ENCODE measurements at places on chromosomes 5 and 9.

DNA sequence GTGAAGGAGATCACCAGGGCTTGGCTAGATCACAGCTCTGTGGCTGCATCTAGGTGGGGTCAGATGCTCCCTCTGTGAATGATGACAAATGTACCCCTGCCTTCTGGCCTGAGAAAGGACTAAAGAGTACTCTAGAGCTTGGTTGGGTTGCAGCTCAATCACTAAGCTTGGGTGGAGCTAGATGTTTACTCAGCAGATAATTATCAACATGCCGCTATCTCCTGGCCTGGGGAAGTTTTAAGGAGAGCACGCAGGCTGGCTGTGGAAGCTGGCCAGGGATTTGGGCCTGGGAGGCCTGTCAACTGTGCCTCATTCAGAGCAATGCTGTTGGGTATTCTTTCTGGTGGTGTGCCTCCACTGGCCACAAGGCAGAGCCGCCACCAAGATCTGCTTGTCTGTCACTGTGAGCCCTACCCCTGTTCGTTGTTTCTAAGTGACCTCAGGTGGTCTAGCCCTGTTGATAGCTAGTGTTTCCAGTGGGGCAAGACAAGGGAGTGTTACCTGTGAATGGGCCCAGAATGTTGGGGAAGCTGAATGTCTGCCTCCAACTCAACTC is 181.7 kb downstream of the ADGRV1 start:
- no peak for DNase-seq

DNA sequence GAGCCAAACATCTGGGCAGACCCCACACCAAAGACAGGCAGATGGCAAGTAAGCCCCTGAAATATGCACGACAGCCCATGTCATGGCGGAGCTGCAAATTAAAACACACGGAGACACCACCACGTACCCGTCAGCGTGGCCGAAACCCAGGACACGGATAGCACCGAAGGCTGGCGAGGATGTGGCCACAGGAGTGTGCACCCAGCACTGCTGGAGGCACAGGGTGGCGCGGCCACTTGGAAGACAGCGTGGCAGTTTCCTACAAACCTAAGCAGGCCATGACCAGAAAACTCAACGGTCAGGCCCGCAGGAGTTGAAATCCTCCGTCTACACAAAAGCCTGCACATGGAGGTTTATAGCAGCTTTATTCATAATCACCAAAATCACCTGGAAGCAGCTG is 12.8 kb downstream of the SLC9A3 start:
- DNase-seq, result no peak

DNA sequence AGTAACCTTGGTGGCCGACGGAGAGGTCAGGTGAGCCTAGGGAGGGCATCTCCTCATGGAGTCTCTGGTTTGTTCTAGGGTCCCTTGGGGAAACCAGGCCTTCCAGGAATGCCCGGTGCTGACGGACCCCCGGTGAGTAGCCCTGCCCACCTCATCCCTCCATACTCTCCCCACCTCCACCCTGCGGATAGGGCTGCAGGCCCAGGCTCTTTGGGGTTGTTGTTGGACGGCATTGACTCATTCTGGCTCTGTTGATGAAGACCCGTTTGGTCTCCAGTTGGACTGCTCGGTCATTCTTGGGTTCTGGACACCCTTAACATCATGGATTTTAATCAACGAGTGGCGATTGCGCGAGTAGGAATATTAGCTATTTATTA is 112.3 kb upstream of the FCN2 start:
- no peak for DNase-seq

GRCh38 chr9:137219757-137220316 is 2.2 kb downstream of the RNF208 start:
- no peak for DNase-seq

- DNase-seq, result no peak
Observed at GRCh38 chr9:132357764-132358163, 3.0 kb upstream of the SETX start.

DNA sequence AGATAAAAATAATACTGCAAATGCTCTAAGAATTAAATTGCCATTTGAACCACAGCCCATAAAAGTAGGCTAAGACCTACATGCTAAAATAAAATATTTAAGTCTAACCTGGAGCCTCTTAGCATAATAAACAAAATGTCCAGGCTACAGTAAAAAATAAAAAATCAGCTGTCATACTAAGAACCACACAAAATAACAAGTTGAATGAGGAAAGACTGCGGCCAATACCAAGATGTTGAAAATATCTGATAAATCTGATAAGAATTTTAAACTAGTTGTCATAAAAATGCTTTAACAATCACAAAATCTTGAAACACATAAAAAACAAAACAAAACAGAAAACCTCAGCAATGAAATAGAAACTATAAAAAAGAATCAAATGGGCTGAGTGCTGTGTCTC is 336.9 kb upstream of the MSX2 start:
- DNase-seq, result no peak

DNA sequence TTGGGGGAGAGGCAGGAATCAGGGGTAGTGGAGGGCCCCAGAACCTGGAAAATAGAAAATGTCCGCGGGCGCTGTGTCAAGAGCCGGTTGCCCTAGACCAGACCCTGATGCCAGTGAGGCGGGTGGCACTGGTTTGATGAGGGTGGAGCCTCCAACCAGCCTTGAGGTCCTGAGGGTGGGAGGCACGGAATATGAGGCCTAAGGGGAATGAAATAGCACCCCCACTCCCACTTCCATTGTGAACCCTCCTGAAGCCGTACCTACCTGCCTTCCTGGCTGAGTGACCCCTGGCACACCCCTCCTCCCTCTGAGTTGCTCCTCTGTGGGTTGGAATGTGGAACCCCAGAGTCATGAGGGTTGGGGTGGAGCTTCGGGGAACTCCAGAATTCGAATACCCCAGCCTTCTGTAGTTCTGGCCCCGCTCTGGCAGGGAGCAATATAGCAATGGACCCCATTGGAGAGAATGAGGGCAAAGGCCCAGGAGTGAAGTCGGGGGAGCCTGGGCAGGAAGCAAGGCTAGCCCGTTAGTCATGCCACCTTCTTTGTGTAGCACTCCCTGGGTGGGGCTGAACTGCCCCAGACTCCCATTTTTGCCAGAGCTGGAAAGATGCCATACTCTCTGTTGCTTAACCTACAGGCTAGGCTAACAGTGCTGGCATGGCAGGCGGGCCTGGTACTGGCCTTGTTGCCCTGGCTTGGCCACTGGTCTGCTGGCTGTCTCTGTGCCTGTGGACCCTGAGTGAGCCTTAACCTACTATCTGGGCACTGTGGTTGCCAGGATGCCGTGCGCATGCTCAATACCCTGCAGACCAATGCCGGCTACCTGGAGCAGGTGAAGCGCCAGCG is 1.0 kb downstream of the FPGS start:
- no peak for DNase-seq

GRCh38 chr9:16912197-16912596 is 41.7 kb upstream of the BNC2 start:
- DNase-seq, result no peak

- no peak for DNase-seq
Observed at GRCh38 chr5:43049236-43049635, 9.1 kb upstream of the ANXA2R start.
